ENCODE measurements at places on chromosomes 12 and 14. TPM values are rescaled to one million over a fixed set of nuclear protein-coding genes. Genes with fewer than 3 reads are reported as not detected.

DNA sequence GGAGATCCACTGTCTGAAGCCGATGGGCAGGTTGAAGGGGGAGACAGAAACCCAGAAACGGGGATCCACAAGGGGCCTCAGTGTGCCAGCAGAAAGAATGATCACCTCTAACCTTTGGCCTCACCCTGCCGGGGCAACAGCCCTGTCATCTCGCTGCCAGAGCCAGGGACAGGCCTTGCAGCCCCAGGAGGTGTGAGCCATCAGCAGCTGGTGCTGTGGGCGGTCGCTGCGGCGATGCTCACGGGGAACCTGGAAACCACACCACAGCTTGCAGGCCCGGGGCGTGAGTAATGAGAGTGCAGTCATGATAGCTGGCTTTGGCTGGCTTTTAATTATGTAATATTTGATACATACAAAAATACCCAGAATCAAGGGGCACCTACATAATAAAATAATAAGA is 4.7 kb upstream of the TTC7B start:
- peak overlapping the region; percentile 49 for H3K27ac ChIP-seq
- DNase-seq: no peak
- H3K4me1 ChIP-seq: no peaks in the 10 kb centered on the region
- no peaks in the 10 kb centered on the region for H3K27me3 ChIP-seq
- no peaks in the 10 kb centered on the region for H3K36me3 ChIP-seq
- no peak overlapping the region for H3K4me3 ChIP-seq

CDCA3 gene
- total RNA-seq: 2.3 TPM

DNA sequence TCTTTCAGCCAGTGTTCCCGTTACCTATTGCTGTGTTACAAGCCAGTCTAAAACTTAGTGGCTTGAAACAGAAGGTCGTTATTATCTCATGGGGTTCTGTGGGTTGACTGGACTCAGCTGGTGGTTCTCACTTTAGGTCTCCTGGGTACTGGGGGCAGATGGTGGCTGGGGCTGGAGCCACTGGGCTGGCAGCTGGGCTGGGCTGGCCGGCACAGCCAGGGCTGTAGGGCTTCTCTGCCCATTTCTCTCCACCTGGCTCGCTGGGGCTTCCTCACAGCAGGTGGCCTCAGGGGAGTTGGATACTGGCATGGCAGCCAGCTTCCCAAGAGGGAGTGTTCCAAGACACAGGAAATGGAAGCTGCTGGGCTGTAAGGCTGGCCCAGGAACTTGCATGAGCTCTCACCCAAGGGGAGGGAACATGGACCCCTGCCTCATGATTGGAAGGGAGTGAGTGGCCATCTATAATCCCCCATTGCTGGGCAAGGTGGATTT is 27.0 kb downstream of the TUNAR start:
- no peak overlapping the region for H3K4me3 ChIP-seq
- no peaks in the 10 kb centered on the region for H3K27me3 ChIP-seq
- no peaks in the 10 kb centered on the region for H3K4me1 ChIP-seq
- no peak overlapping the region for H3K27ac ChIP-seq
- no peaks in the 10 kb centered on the region for H3K36me3 ChIP-seq
- DNase-seq: no peak

DNA sequence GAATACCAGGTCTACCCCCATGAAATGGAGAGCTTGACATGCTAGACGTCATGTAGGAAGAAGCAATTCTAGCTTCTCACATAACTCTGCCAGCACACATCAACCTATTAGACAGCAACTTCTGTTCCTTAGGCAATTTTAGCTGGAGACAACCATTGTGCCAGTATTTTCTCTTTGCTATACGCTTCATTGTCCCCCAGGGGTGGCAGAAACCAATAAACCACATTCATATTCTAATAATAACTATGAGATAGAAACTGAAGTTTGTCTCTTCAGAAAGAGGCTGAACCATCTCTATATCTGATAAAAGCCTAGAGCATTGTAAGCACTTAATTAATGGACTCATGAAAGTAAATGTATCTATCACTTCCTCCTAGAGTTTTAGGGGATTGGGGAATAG is 278.6 kb downstream of the FOXG1 start:
- DNase-seq: no peak
- H3K36me3 ChIP-seq: no peaks in the 10 kb centered on the region
- no peak overlapping the region for H3K27ac ChIP-seq

RAD51AP1 gene
- 1.4 TPM for total RNA-seq

DNA sequence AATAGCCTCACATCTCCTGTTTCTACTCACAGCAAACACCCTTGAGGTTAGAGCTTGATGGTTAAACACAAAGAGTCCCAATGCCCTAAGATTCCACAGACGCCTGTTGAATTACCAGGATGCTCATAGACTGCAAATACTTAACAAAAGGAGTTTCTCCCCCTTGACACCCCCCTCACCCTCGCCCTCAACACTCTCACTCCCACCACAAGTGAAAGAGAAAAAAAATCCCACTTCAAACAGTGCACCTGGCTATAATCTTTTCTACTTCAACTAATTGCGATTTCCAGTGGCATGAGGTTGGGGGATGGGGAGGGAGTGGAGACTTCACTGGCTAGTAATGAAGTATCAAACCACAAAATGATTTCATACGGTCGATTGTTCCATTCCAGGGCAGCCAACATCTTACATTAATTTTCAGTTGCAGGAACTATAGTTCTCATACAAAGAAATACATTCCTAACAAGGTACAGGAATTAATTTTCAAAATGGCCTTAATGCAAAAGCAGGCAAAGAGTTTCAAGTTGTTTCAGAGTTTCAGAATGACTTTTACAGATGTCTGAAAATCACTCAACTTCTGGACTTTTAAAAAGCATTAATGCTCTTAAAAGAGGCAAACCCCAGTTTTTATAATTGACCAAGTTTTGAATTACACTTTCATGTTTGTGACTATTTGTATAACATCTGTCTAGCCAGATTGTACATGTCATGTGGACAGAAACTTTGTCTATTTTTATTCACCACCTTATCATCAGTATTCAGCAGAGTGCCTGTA is 390.7 kb downstream of the C12orf75 start:
- no peak overlapping the region for H3K27ac ChIP-seq
- no peak overlapping the region for H3K4me3 ChIP-seq
- H3K4me1 ChIP-seq: no peaks in the 10 kb centered on the region
- H3K36me3 ChIP-seq: no peaks in the 10 kb centered on the region
- no peaks in the 10 kb centered on the region for H3K27me3 ChIP-seq

DNA sequence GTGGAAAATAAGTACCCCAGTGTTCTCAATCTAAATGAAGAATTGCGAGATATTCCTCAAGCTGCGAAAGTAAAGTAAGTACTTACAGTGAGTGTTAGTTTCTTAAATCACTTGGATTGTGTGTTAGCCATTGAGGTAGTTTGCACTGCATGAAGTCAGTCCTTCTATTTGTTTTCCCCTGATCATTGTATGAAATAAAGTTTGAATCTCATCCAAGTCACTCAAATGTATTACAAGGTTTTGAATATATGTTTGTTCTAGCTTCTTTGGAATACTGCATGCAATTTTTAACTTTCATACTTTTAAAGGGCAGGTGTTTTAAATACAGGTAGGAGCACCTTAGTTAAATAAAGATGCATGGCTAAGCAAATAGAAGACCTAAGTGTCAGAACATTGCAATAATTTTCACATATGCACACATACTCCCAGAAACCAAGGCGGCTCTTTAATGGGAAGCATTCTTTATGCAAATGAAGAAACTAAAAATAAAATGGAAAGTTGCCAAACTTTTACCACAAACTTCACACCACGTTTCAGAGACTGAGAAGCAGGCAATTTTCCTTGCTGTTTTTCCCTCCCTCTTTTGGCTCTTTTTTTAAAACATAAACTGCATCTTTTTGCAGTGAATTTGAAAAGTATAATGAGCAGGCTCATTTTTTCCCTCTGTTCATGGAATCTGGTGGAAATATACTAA is 105.6 kb downstream of the GPR135 start:
- H3K27me3 ChIP-seq: no peaks in the 10 kb centered on the region
- H3K36me3 ChIP-seq: peaks cover 17% of the 10 kb centered on the region
- no peak for DNase-seq
- H3K4me3 ChIP-seq: no peak overlapping the region
- H3K27ac ChIP-seq: no peak overlapping the region

GRCh38 chr14:59532419-59532818 is 44.2 kb downstream of the CCDC175 start:
- H3K4me3 ChIP-seq: no peak overlapping the region
- no peaks in the 10 kb centered on the region for H3K4me1 ChIP-seq

DNA sequence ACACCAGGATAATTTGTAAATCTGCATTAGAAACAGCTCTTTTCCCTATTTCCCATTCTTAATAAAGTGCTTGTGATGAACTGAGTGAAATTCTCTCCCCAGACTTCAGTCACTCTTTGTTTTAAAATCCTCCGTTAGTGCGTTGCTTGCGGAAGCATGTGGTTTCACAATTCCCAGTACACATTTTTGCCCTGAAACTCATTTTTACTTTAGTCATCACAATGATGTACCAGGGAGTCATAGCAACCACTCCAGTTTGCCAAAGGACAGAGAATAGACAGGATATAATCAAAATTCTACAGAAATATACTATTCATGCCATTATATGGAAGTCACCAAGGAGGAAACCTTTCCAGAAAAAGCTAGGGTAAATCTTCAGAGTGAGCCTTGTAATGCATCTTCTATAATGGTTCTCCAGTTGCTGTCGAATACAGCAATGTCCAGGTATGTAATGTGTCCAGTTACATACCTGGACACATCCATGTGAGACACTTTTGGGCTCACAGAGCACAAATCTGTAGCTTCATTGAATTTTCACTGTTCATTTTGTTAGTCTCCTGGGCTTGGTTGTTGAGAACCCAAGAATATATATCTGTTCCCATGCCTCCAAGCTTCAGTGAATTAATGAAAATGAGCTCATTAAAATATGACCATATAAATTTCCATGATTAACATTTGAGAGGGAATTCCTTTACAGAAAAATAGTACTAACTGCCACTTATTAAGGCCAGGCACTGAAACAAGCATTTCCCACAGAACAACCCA is 57.8 kb downstream of the GPR135 start:
- DNase-seq: no peak
- no peak overlapping the region for H3K4me3 ChIP-seq
- no peaks in the 10 kb centered on the region for H3K4me1 ChIP-seq
- H3K27ac ChIP-seq: no peak overlapping the region

RHOJ gene
- total RNA-seq: not detected

GRCh38 chr12:122844366-122844971 is 9.2 kb downstream of the HIP1R start:
- H3K4me1 ChIP-seq: peaks cover 7% of the 10 kb centered on the region
- H3K4me3 ChIP-seq: no peak overlapping the region
- DNase-seq: no peak
- no peaks in the 10 kb centered on the region for H3K27me3 ChIP-seq
- H3K36me3 ChIP-seq: peaks cover 8% of the 10 kb centered on the region
- H3K27ac ChIP-seq: no peak overlapping the region

- DNase-seq: no peak
- no peaks in the 10 kb centered on the region for H3K27me3 ChIP-seq
- H3K27ac ChIP-seq: no peak overlapping the region
- H3K4me3 ChIP-seq: no peak overlapping the region
- no peaks in the 10 kb centered on the region for H3K4me1 ChIP-seq
These were observed 50.0 kb upstream of the GPATCH2L start for GRCh38 chr14:76101391-76102379.

KRT3 gene
- total RNA-seq: not detected

DNA sequence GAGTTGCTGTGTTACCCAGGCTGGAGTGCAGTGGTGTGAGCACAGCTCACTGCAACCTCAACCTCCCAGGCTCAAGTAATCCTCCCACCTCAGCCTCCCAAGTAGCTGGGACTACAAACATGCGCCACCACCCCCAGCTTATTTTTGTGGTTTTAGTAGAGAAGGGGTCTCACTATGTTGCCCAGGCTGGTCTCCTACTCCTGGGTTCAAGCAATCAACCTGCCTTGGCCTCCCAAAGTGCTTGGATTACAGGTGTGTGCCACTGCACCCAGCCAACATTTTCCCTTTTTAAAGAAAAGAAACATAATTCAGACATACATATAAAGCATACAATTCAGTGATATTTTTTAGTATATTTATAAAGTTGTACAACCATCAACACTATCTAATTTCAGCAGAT is 44.4 kb downstream of the RESF1 start:
- no peak for DNase-seq
- H3K4me1 ChIP-seq: no peaks in the 10 kb centered on the region
- no peaks in the 10 kb centered on the region for H3K27me3 ChIP-seq
- H3K27ac ChIP-seq: no peak overlapping the region
- H3K36me3 ChIP-seq: peaks cover 2% of the 10 kb centered on the region
- no peak overlapping the region for H3K4me3 ChIP-seq

COCH gene
- total RNA-seq: 1.4 TPM

TAS2R9 gene
- total RNA-seq: not detected

DNA sequence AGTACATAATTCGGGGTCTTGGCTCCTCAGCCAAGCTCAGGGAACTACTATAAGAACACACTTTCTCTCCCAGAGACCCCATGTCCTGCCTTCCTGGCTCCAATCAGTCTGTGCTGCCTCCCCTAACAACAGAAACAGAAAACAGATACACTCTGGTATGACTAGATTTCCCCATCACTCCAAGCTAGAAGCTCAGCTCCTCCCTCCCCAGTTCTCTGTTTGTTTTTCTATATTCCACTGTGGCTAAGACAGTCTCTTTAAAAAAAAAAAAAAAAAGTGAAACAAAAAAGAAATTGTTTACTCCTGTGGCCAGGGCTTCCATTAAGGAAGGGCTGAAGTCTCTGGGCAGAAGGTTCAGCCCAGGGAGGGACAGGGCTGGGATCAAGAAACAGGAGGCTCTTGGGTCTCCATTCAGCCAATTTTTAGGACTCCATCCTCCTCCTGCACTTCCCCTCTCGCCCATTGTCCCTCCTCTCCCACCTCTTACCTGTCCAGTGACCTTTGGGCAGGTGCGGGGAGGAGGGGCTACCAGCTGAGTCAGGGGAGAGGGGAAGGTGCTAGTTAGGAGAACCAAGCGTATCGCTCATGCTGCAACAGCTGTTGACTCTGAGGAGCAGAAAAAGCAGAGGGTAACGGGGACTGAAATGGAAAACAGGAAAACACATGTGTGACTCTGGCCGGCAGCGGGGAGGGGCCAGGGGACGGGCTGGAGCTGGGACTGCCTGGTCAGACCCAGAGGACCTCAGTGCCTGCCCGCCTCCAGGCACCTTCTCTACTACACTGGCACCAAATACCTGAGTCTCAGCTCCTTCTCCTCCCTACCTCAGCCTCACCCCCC is 4.1 kb upstream of the SLC7A7 start:
- no peak overlapping the region for H3K4me3 ChIP-seq
- H3K27me3 ChIP-seq: no peaks in the 10 kb centered on the region
- DNase-seq: no peak
- H3K36me3 ChIP-seq: no peaks in the 10 kb centered on the region
- H3K4me1 ChIP-seq: peaks cover 4% of the 10 kb centered on the region

DNA sequence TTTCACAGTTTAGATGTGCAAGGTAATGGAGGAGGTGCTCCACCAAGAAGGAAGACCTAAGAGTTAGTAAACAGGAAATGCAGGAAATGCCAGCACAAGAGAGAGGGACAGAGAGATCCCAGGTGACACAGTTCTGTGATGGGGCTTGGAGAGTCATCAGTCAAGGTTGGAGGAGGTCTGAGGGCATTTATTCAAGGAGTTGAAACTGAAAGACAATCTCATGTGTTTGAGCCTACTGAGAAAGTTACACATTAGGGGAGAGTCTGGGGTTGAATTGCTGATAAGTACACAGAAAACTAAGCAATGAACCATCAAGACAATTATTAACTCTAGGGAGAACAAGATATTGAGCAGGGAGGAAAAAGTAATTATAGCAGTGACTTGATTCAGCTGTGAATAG is 138.5 kb downstream of the ANO6 start:
- no peak for DNase-seq
- no peak overlapping the region for H3K4me3 ChIP-seq
- no peak overlapping the region for H3K27ac ChIP-seq
- peaks cover 7% of the 10 kb centered on the region for H3K36me3 ChIP-seq

GRCh38 chr12:95943330-95943842 is at the start of gene AMDHD1:
TSS of gene AMDHD1 (plus strand) at chr12:95943331. CDS start at chr12:95943399, 68 bp downstream.
- peak; percentile 76 for DNase-seq
- peaks cover 15% of the 10 kb centered on the region for H3K4me1 ChIP-seq
- peak within 1 kb of the TSS; percentile 94 for H3K4me3 ChIP-seq

CAPZA3 gene
- total RNA-seq: not detected

ACSS3 gene
- total RNA-seq: not detected

Measured in T-cell (primary cell).